Left forelimb (tissue), 1 donor: ENCODE measurements at places on chromosomes 5 and 9.

- no peak for DNase-seq
These were observed 23.4 kb downstream of the AKNA start for GRCh38 chr9:114364134-114365041.

DNA sequence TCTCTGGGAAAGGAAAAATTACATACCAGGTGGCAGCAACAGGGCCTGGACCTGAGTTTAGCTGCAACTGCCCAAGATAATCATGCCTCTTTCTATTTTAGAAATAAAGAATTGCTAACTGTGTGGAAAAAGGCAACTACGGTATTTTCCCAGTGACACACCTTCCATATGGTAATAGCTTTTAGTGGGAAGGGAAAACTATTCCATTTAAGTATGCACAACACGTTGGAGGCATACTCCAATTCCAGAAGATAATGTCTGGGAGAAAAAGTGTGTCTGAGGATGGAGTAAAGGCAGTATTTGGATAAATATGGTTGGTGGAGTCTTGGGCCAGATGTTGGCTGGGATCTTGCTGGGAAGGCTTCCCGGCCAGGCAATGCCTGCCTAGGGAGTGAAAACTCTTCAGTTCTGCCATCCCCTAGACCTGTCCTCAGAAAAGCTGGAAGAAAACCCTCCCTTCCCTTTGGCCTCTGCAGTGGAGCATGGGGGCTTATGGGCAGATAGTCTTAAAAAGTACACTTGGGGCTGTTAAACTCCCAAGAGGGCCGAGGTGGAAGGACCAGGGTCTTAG, 40.6 kb downstream of the SH3PXD2B start:
- DNase-seq, result no peak

- DNase-seq, result no peak
These were observed 74.5 kb downstream of the MAPKAP1 start for GRCh38 chr9:125632321-125633115.

GRCh38 chr5:89203611-89204010, 320.6 kb upstream of the MEF2C start:
- DNase-seq, result no peak

DNA sequence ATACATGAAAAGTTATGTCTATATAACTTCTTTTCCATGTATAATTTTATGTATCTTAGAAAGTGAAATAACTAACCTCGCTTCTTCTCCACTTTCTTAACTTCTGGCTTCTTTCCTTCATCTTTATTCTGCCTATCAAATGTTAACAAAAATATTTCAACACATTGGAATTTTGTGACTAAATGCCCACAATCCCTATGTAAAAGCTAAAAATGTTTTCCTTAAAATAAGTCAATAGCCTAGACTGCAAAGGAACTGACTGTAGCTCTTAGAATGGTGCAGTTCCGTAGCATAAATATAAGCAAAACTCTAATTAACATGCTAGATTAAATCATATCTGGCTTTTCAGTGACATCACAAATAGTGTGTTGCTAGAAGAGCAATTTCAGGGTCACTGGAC, 40.9 kb downstream of the PSIP1 start:
- DNase-seq, result no peak
